ENCODE measurements at places on chromosomes 11 and 22. TPM values are rescaled to one million over a fixed set of nuclear protein-coding genes. Genes with fewer than 3 reads are reported as not detected.

DNA sequence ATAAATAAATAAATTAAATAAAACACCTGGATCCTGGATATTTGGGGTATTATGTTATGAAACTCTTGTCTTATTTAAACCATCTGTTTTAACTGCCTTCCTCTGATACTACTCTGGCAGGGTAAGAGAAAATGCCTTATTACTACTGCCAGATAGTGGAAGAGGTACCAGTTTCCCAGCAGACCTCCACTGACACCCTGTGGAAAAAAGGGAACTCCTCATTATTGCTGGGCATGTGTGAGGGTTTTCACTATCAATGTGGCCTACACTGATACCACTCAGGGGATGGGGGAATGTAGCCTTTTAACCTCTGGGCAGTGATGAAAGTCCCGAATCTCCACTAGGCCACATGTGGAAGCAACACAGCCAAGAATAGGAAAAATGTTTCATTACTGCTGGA, 121.0 kb downstream of the LUZP2 start:
- no peak for DNase-seq

DNA sequence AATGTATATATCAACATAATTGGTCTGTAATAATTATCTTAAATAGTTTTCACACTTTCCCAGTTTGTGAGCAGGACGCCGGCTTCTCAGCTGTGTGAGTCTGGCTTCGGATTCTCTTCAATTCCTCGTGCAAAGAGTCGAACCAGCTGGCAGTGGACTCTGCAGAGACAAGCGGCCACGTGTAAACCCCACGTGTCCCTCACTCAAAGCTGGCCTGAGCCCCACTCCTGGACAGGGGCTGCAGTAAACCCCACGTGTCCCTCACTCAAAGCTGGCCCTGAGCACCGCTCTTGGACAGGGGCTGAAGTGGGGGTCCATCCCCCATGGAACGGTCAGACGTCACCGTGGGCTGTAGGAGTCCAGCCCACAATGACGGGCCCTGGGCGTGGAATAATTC, 51.0 kb downstream of the CERK start:
- DNase-seq, result no peak

- peak; percentile 51 for DNase-seq
Measured at GRCh38 chr22:38051900-38052862, 5.0 kb upstream of the PICK1 start.

DNA sequence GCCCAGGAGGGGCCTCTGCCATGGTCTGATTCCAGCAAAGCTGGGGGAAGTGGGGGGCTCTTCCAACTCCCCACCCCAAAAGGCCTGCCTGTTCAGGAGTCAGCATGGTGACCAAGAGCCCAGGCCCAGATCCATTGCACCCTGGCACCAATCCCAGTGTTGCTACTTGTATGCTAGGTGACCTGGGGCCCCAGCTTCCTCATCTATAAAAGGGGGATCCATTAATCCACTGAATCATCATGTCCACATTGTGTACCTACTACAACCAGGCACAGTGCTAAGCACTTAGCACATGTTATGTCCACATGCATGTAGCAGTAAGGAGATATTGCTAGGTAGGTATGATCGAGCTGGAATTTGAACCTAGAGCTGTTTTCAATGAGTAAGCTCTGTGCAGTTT, 2.0 kb downstream of the SYT12 start:
- no peak for DNase-seq

DNA sequence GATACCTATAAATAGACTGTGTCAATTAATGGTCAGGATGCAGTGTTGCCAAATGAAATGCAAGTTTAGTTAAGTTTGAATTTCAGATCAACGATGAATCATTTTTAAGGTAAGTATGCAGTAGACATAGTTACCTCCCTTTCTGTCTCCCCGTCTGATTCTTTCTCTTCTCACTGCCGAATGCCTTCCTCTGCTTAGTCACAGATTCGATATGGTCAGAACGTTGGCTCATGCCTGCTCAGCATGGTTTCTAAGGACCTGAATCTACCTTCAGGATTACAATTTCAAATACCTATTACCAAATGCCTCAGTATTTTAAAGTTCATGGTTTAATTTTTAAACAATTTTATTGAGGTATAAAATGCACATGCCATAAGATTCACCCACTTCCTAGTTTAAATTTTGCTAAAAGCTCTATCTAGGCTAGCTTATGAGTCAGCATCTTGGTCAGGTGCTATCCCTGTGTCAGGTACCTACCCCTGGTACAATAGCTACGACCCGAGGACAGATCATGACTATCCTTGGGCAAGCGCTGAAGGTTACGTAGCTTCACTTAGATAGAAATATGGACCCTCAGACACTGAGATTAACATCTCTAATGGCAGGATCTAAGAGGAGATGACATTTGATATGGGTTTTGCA, 78.2 kb upstream of the SPON1 start:
- no peak for DNase-seq

- no peak for DNase-seq
Measured at GRCh38 chr11:765025-765801, 12.1 kb downstream of the GATD1 start.

- DNase-seq, result no peak
Measured at GRCh38 chr11:30991802-30992512, 377.6 kb downstream of the DCDC1 start.

GRCh38 chr11:114295676-114296604, at the start of gene NNMT:
Gene NNMT (plus strand): TSS chr11:114296399. CDS start chr11:114296557, 158 bp downstream.
- peak; percentile 88 for DNase-seq

GRCh38 chr22:43483266-43483665, 71.5 kb downstream of the MPPED1 start:
- no peak for DNase-seq

DNA sequence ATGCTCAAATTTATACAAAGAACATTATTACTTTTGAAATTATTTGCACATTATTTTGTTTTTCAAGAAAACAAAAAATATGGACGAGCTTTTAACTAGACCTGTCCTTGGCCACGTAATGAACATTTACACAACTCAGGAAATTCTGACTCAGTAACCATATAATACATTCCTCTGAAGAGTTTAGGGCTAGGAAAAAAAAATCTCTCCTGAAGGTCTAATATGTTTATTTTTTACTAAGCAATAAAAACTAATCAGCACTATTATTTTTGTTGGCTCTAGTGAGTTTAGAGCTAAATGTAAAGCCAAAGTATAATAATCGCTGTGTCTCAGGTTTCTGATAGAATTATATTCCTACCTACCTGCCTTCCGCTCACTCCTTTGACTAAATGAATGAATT, 187.5 kb downstream of the SWAP70 start:
- no peak for DNase-seq

DNA sequence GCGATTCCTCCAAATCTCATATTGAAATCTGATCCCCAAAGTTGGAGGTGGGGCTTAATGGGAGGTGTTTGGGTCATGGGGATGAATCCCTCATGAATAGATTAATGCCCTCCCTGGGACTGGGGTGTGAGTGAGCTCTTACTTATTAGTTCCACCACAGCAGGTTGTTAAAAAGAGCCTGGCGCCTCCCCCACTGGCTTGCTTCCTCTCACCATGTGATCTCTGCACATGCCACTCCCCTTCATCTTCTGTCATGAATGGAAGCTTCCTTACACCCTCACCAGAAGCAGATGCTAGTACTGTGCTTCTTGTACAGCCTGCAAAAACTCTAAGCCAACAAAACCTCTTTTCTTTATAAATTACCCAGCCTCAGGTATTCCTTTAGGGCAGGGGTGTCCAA, 8.8 kb downstream of the RRAS2 start:
- no peak for DNase-seq

DNA sequence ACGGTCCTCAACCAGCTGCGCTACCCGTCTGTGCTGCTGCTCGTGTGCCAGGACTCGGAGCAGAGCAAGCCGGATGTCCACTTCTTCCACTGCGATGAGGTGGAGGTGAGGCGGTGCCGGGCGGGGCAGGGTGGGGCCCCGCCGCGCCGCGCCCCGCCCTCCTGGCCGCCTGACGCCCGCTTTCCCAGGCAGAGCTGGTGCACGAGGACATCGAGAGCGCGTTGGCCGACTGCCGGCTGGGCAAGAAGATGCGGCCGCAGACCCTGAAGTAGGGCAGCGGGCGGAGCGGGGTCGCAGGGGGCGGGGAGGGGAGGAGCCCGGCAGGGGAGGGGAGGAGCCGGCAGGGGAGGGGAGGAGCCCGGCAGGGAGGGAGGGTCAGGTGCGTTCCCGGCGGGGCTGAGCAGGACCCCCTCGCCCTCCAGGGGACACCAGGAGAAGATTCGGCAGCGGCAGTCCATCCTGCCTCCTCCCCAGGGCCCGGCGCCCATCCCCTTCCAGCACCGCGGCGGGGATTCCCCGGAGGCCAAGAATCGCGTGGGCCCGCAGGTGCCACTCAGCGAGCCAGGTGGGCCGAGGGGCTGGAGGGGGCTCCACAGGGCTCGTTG, 14.7 kb downstream of the EPS8L2 start:
- no peak for DNase-seq

DNA sequence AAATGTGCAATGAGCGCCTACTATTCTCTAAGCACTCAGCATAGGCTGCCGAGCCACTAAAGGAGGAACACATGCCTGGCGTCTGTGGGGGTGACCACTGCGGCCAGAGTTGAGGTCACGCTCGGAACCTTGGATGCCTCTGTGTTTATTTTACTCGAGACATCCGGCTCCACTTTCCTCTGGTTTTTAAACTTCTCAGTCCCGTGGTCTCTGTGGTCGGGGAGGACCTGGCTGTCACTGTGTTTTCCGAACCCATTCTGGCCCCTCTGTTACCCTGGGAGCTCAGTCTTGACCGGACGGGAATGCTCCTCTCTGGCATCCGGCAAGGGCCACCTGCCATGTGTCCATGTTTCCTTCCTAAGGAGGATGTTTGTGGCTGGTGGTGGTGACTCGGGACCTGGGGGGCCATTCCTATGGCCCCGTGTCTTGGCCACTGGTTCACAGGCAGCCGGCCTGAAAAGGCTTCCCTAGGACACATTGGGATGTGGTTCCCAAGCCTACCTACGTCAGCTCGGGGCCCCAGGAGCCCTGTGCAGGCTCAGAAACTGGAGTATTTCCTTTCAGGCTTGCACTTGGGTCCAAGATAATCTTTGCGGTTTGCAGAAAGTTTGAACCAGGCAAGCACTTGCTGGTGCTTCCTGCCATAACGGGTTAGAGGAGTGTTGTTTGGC, 46.7 kb upstream of the PARVG start:
- DNase-seq, result no peak

DNA sequence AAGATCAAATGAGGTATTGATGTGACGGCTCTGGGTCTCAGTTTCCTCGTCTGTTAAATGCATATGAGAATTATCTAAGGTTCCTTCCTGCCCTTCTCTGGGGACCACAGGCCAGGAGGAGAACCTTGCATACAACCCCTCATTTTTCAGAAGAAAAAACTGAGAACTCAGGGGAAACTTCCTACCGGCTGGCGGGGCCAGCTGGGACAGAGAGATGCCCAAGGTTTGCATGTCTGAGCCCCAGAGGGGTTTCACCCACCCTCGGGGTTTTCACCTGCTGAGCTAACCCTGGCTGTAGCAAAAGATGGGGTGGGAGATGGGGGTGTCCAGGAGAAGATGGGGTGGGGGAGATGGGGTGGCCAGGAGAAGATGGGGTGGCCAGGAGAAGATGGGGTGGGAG, 4.3 kb downstream of the TNFRSF13C start:
- no peak for DNase-seq

DNA sequence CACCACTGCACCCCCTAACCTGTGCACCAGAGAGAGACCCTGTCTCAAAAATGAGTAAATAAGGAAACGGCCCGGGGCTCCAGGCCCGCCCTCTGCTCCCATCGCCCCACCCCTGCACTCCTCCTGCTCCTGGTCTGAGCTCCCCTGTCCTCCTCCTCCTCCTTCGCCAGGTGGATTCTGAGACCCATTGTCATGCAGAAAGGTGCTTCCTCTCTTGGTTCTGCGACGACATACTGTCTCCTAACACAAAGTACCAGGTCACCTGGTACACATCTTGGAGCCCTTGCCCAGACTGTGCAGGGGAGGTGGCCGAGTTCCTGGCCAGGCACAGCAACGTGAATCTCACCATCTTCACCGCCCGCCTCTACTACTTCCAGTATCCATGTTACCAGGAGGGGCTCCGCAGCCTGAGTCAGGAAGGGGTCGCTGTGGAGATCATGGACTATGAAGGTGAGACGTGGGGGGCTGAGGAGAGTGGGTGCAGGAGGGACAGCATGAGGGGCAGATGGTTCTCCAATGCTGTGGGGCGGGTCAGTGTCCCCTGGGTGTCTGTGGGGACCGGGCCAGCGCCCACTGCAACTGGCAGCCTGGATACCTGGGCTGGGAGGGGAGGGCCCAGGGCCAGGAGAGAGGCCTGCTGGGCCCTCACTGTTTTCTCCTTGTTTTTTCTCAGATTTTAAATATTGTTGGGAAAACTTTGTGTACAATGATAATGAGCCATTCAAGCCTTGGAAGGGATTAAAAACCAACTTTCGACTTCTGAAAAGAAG, 3.1 kb upstream of the APOBEC3D start:
- no peak for DNase-seq

GRCh38 chr11:61486779-61487178, 21.8 kb upstream of the LRRC10B start:
- DNase-seq, result no peak

- no peak for DNase-seq
Measured at GRCh38 chr11:87437133-87437843, 399.6 kb downstream of the TMEM135 start.

DNA sequence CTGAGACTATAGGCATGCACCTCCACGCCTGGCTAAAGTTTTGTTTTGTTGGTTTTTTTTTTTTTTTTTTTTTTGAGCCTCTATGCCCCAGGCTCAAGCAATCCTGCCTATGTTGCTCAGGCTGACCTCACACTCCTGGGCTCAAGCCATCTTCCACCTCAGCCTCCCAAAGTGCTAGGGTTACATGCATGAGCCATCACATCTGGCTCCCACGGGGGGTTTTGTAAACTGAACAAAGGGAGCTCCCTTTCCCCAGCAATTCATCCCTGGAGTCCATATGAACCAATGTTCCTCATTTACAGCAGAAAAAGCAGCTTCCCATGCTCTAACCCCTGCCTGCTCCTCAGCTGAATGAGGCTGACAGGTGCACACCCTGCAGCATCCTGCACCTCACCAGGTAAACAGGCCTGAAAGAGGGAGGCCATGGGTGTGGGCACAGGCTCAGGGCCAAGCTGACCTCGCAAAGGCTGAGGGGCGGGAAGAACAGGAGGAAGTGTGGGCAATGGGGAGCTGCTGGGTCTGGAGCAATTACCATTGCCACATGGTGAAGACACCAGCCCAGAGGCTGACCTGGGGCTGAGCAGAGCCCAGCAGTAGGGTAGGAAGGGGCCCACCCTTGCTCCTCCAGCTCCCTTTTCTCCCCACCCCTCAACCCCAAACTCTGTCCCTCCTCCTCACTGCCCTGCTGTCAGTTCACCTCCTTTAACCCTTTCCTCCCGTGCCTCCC, 58.2 kb downstream of the RBX1 start:
- no peak for DNase-seq

DNA sequence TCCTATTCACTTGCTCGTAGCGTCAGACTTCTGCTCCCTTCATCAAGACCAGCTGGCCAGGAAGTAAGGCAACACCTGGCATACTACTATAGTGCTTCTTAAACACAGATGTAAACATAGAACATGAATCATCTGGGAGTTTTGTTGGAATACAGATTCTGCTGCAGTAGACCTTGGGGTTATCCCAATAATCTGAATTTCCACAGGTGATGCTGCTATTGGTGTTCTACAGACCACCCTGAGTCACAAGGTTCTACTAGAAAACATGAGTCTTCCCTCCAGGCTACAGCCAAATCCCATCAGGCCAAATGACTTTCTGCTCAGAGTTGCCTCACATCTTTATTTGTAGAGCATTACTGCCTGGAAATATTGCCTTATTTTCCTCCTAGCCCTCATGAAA, 175.2 kb downstream of the NELL1 start:
- DNase-seq, result no peak

WNT11 gene
- total RNA-seq, result 33.0 TPM

SUSD2 gene
- total RNA-seq, result 0.99 TPM

SYTL2 gene
- total RNA-seq, result 40.4 TPM

HPX gene
- total RNA-seq, result 1.9 TPM

OR56A1 gene
- not detected for total RNA-seq

CCDC89 gene
- 1.8 TPM for total RNA-seq

All from skin of body (tissue), 3 donors.